GM12891 (cell line): ENCODE measurements at places on chromosomes 12 and 14.

GRCh38 chr12:52023182-52023975, 16.6 kb downstream of the TAMALIN start:
- DNase-seq, result peak; percentile 95

DNA sequence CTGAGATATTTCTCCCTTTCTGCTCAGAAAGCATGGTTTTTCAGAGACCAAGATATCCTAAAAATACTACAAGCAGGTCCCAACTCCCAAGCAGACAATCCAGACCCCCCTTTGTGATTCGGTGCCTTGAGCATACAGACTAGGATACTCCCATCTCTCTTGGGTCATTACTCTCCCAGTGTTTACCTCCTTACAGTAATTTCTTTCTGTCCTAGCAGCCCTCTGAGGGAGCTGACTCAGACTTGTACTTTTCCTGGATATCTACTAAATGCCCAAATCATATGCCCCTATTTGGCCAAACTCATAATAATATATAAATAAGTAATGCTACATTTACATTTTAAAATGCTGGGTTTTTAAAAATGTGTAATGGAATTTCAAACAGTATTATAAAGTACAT, 355.6 kb downstream of the LRIG3 start:
- DNase-seq, result no peak

DNA sequence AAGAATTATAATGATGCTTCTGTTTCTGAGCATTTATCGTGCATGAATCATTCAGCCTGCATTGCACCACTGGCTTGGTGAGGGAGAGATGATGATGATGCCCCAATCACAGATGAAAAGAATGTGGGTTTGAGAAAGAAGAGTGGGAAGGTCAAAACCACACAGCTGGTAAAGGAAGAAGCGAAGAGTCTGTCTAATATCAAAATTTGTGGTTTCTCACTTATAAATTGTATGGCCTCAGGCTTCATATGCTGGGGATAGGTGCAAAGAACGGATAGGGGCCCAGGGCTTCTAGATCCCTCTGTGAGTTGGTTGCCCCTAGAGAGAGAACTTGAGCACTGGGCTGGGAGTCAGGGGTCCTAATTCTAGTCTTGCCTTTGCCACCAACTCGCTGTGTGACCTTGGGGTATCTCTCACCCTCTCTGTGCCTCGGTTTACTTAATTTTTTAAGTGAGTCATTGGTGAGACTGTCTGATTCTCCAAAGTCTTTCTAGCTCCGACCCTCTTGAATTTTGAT, 2.2 kb downstream of the OASL start:
- no peak for DNase-seq

DNA sequence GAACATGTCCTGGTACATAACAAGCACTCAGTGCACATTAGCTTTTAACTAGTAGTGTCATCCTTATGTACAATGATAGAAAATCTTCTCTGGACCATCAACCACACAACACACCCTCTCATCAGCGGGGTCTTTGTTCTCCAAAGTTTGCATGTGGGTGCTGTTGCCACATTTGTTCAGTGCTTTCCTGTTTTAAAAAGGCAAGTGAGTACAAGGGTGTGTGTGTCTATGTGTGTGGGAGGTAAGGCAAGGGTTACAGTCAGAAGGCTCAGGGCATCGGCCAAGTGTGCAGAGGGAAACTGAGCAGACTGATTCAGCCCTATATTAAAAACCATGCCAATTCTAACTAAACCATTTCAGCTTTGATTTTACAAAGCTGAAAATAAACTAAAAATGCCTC, 17.9 kb downstream of the KRT76 start:
- no peak for DNase-seq
